Peyer's patch (tissue), 4 donors: ENCODE measurements at places on chromosomes 3 and 15. TPM values are rescaled to one million over a fixed set of nuclear protein-coding genes. Genes with fewer than 3 reads are reported as not detected.

Gene HGD
- total RNA-seq, result 87.2 TPM

Gene CCR2
- total RNA-seq, result not detected

Gene PARP15
- total RNA-seq, result 3.1 TPM

Gene LACTB
- 11.8 TPM for total RNA-seq

Gene ROPN1
- total RNA-seq, result not detected
